ENCODE measurements at places on chromosomes 16 and 17.

DNA sequence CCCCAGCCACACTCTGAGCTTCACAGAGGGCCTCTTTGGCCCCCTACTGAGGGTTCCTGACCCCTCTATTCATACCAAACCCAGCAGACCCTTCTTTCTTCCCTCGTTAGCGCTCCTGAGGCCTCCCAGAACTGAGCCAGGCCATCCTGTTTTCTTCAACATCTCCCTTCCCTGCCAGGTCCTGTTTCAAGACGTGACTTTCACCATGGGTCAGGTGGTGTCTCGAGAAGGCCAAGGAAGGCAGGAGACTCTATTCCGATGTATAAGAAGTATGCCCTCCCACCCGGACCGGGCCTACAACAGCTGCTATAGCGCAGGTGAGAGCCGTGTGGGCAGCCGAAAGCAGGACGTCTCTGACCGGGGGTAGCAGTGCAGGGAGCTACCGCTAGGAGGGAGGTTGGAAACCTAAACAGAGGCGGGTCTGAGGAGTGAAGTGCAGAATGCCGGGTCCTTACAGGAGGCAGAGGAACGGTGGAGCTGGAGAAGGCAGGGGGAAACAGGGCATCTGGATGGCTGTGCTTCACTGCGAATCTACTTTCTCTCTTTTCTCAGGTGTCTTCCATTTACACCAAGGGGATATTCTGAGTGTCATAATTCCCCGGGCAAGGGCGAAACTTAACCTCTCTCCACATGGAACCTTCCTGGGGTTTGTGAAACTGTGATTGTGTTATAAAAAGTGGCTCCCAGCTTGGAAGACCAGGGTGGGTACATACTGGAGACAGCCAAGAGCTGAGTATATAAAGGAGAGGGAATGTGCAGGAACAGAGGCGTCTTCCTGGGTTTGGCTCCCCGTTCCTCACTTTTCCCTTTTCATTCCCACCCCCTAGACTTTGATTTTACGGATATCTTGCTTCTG lies 1.3 kb upstream of the SENP3 start:
- no peak for DNase-seq

GRCh38 chr16:24988593-24989338 lies 26.4 kb downstream of the ARHGAP17 start:
- no peak for DNase-seq

GRCh38 chr17:57151798-57152197 lies 66.8 kb downstream of the AKAP1 start:
- DNase-seq: no peak

DNA sequence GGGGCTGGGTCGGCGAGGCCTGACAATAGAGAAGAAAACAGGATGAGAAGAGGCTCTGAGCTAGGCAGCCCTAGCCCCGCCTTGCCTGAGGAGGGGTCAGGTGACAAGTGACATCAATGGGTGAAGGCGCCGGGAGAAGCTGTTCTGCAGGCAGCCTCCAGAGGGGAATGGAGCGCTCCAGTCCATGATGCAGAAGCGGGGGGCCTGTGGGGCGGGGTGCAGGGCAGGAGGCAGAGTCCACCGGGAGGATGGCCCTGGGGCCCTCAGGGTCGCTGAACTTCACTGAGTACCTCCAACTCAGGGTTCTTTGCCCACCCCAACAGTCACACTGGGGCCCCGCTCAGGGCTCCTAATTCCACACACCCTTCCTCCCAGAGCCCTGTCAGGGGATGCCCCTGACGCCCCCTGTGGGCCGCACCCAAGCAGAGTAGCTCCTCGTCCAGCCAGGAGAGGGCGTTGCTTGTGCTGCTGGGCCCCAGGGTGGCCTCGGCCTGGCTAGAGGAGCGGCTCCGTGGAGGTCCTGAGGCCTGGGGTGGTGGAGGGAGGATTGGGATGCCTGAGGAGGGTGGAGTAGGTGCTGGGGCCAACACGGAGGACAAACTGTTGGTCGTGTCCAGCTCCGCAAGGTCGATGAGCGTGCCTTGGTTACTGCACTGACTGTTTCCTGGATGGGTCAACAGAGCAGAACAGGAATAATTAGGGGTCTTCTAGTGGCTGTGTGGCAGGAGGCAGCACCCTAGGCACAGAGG lies 20.8 kb downstream of the GGA3 start:
- DNase-seq: no peak

- no peak for DNase-seq
Measured at GRCh38 chr16:83224642-83225041, 583.1 kb upstream of the HSBP1 start.

GRCh38 chr16:83143788-83144187 lies 517.0 kb downstream of the CDH13 start:
- no peak for DNase-seq

DNA sequence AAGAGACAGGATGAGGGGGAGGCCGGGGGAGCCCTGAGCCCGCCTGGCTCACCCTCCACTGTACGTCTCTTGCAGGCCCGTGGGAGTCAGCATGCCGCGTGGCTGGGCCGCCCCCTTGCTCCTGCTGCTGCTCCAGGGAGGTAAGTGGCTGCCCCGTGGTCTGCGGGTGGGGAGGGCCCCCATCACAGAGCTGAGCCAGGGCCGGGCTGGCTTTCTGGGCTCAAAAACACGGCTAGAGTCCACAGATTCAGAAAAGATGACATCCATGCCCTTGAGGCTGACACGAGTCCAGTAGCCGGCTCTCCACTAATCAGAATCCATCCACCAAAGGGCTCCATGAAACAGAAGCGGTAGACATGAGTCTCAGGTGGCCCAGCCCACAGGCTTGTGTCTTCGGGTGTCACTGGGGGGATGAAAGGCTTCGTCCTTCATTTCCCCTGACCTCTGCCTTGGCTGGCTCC lies 28.0 kb downstream of the IL21R start:
- no peak for DNase-seq

- no peak for DNase-seq
Measured at GRCh38 chr16:27492588-27492979, 57.1 kb downstream of the GTF3C1 start.

DNA sequence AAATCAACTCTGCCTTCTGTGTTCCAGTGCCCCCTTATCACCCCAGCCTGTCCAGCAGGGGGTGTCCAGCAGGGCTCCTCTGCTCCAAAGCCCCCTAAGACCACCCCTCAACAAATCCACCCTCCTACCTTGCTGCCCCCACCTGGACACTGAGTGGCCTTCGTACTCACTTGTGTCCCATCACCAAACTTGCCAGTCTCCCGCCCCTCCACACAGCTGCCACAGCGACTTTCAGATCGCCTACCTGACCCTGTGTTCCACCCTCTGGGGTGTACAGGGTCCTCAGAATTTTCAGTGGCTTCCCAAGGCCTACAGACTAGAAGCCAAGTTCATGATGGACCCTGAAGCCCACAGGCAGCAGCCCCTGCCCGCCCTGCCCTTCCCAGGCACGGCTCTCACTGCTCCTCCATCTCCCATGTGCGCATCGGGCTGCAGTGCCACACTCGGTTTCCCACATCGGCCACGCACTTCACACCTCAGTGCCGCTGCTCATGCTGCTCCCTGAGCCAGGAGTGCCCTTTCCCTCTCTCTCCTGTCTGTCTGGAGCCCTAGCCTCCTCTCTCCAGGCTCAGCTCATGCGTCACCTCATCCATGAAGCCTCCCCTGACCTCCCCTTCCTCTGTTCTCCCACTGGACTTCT lies 11.8 kb downstream of the KCNH6 start:
- no peak for DNase-seq

- no peak for DNase-seq
Measured at GRCh38 chr17:49708515-49709183, 885 bp upstream of the SLC35B1 start.

DNA sequence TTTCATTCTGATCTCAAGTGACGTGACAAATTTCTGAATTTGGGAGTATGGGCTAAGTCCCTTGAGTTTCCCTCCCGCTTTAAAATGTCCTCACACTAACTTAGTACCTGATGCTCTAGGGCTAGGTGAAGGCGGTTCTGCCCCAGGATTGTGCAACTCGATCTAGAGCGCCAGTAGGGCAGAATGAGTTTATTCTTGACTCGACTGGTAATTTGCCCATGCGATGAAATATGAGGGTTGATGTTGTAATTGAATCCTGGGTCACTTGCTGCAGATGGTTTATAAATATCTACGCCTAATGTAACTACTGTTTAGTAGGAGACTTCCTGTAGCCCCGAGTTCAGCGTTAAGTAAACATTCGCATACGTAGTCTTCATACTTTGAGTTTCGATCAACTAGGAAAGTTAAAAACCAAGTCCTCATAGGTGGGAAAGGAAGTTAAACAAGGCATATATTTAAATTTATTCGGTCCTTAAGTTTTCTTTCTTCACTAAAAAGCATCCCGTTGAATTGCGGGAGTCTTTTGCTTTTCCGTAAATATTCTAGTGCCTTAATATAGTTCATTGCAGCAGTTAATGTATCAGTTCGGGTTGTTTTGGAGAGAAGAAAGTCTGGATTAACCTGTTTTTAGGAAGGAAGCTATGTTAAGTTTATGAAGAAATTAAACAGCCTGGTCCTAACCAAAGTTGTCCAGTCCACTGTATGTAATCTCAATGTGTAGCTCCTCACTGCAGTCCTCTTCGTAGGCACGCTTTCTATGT lies 1.6 kb downstream of the CTCF start:
- DNase-seq: no peak

- DNase-seq: no peak
Measured at GRCh38 chr17:57676543-57676942, 68.6 kb downstream of the CCDC182 start.

- no peak for DNase-seq
Measured at GRCh38 chr17:60832151-60832585, 154.5 kb downstream of the BCAS3 start.

All from stimulated activated CD8-positive, alpha-beta memory T cell treated with anti-CD3 and anti-CD28 coated beads, Interleukin-4, amount 100 ng/mL, for 1 hour (primary cell).